ENCODE measurements at places on chromosomes 12 and 14.

DNA sequence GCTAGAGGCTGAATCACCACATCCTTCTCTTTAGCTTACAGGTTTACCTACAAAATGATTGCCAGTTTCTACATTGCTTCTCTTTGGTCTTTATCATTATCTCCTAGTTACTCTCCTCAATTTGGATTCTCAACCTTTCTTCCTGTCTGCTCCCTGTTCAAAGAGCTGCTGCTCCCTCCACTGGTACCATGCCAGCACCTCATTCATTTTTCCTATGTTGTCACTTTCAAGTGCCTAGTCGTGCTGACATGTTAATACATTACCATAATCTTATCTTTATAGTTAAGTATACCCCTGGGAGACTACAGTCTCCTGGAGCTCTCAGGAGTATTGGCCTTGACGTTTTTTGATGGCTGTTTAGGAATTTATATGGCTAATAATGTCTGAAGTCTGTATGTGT is 14.2 kb downstream of the FRS2 start:
- no peak for DNase-seq

DNA sequence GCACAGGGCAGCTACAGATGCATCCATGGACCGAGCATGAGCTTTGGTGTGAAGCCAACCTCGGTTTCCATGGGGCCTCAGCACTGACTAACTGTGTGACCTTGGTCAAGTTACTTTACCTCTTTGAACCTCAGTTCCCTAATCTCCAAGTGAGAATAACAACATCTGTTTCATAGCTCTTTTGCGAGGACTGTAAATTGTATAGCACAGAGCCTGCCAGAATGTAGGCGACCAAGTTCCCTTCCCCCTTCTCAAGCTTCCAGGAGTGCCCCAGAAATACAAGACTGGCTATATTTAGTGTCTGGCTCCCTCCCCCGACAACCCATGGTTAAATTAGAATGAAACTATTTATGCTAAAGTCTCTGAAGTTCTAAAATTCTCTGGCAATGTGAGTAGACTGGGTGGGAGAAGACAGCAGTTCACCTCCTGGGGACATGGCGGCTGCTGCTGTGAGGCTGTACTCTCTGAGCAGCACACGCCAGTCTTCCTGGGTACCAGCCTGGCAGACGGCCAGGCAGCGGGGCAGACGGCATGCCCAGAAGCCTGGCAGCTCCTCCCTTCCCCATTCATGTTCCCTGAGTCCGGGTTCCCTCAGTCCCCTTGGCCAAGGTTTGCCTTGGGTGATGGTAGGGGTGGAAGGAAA is 22.0 kb upstream of the TMED10 start:
- DNase-seq = no peak

GRCh38 chr12:127981875-127982274 is 285.1 kb upstream of the TMEM132C start:
- DNase-seq = no peak

DNA sequence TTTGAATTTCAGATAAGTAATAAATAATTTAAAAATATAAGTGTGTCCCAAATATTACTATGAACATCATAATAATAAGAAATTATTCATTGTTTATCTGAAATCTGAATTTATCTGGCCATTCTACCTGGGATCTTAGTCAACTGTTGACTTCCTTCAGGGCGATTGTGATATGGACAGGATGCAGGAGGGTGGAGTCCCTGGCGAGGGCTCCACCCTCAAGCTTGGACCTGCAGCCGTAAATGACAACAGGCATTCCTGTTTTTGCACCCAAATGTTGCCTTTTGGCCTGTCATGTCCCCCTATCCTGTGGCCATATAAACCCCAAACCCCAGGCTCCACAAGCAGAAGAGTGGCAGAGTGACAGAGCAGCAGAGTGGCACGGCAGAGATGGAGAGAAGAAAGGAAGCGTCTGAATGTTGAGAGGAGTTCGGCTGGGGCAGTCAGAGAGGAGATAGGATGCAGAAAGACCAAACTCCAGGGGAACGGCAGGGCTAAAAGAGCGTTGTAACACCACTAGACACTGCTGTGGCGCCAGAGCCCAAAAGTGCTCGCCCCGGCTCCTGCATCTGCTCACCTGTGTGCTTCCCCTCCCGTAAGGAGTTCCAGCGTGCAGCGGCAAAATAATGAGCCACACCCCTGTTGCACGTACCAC is 39.4 kb upstream of the FUT8 start:
- no peak for DNase-seq

GRCh38 chr14:74077401-74077800 is 6.9 kb downstream of the ALDH6A1 start:
- DNase-seq = no peak

DNA sequence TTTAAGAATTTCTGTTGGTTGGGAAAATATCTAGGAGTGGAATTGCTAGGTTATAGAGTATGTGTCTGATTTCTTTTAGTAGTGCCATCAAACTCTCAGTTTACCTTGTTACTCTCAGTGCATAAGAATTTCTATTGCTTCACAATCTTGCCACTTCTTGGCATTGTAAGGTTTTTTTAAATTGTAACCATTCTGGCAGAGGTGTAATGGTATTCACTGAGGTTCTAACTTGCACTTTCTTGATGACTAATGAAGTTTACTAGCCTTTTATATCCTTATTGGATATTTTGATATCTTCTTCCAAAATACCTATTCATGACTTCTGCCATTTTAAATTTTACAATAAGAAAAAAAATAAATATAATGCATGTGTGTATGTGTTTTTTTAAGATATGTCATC is 478.0 kb downstream of the NAV3 start:
- no peak for DNase-seq

DNA sequence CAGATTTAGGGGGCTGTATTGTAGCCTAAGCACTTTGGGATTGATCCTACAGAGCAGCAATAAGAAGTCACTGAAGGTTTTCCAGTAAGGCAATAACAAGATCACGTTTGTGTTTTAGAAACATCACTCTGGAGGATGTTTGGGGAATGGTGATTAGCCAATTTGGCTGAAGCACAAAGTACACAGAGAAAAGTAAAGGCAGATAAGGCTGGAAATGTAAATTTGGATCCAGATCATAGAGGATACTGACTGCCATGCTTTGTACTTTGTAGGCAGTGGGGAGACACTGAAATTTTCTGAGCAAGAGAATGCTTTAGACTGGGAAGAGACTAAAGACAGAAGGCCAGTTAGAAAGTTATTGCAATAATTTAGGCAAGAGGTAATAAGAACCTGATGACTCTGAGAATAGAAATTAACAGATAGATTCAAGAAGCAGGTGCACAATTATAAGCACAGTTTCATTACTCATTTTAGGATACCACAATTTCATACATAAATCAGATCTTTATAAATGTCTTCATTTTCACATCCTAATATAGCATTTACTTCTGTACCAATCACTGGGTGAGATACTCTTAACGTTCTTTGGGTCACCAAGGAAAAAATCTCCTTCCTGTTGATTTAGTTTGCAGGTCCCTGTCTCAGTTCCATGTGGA is 314.5 kb upstream of the GARIN6 start:
- DNase-seq = no peak

DNA sequence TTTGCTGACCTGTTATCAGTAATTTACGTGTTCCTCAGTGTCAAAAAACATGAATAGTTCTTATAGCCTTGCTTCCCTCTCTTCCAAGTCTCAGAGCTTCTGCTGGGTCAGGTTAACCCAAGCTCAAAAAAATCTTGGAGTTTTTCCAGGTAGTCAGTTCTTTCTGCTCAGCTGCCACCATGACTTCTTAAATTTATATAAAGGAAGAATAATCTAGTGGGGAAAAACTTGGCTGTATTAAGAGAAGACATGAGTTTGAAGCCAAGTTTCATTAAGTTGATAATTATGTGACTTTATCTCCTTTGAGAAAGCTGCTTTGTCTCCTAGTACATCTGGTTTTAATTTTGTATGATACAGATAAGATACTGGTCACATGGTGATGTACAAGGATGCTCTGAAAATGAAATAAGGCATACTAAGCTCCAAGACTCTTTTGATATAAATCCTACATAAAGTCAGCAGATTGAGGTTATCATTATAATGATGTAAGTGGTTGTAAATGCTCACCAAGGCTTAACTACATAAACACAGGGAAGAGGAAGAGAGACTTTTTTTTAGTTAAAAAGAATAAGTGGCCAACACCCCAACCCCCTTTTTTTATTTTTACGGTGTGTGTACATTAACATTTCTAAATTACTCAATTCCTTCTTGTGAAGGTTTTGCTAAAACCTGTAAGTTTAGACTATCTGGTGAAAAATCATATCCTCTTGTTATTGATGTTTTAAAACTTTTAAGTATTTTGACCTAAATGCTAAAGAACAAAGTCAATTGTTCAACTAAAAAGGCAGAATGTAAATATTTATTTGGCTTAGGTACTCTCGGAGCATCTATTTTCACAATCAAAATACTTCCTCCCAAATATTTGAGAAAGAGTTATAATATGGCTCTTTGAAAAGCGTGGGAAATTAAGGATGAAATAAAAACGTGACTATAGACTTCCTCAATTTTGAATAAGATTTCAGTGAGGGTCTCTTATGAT is 84.1 kb upstream of the SLC38A2 start:
- DNase-seq = no peak

DNA sequence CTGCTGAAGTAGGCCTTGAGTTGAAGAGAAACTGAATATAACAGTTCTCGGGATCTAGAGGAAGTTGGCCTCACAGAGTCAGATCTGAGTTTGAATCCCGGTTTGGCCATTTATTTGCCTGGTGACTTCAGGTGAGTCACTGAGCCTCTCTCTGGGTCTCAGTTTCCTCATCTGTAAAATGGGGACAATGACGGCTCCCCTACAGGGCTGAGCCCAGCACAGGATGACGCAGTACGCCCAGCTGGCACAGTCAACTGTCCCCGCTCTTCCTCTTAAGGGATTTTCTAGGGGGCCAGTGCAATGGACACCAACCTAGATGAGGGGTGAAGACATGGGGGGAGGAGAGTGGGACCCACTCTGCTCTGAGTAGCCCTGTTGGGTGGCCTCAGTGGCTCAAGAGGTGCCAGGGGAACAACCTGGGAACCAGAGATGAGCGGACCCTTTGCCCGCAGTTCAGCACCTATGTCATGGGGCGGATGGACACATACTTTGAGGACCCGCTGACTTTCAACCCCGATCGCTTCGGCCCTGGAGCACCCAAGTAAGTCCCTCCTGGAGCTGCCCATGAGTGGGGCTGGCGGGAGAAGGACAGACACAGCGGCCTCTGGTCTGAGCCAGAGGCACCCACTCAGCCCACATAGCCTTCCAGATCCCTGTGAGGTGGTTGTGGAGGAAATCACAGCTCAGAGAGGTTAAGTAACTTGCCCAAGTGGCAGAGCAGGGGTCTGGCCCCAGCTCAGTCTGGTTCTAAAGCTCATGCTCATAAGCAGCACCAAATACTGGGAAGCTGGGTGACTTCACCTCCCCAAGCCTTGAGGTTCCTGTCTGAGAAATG is 41.1 kb downstream of the CYP46A1 start:
- no peak for DNase-seq

DNA sequence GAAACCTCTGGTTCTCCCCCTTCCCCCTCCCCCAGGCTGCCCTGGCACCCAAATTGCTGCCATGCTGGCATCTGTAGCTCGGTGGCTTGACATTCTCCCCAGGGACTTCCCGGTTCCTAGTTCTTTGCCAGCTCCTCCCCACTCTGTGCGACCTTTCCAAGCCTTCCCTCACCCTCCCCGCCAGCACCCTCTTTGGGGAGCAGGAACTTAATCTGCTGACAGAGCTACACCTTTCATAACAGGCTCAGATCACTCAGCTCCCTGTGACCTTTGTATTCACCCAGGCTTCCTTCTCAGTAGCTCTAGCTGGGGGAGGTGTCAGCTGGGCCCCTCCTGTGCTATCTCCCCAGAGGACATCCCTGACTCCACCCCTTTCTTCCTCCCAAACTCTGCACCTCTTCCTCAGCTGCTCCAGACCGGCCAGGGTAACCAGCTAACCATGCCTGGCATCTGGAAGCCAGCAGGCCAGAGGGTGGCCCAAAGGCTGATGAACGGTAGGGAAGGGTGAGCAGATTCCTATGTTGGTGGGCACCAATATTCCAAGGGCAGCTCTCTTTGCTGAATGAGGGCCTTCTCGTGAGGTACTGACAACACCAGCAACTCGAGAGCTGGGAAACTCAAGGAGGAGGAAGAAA is 1.8 kb upstream of the COX14 start:
- DNase-seq = no peak

DNA sequence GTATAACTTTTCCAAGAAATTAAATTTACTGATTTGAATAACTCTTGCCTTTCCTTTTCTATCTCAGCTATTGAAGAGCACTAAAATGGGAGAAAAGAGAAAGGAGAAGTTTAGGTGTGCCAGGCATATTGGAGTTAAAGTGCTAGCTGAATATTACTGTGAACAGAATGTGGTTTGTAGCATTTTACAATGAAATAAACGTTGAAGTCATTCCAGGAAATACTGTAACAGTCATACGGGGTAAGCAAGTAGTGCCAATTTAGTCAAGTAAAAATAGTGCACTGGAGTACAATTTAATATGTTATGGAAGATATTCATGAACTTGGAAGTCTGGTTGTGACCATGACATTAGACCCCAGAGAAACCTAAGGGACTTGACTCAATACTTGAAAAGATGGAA is 62.1 kb downstream of the E2F7 start:
- DNase-seq = no peak

GRCh38 chr12:31645924-31646323 is 13.6 kb upstream of the ETFBKMT start:
- no peak for DNase-seq

- no peak for DNase-seq
Measured at GRCh38 chr12:93568091-93568490, 4.4 kb upstream of the SOCS2 start.

- no peak for DNase-seq
Measured at GRCh38 chr12:2722806-2723205, 72.0 kb upstream of the FKBP4 start.

DNA sequence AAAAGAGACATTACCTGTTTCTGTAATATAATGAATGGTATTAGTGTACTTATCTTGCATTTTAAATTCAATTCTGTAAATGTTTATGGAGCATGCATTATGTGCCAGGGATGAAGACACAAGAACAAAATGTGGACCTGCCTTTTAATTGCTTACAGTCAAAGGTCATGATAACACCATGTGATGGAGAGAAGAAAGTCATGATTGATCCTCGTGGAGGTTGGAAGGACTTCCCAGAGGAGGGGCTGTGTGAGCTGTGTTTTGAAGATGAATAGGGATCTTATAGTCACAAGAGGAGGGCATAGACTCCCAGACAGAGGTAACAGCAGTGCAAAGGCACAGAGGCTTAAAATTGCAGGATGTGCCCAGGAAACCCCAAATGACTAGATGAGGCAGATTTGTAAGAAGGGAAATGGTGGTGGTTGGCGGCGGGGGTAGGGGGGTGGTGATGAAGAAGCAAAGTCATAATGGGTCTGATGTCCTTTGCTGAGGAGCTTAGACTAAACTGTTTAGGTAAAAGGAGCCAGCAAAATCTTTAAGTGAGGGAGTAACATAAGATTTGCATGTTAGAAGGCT is 151.5 kb downstream of the PRKCH start:
- no peak for DNase-seq

- DNase-seq = no peak
Measured at GRCh38 chr14:35134329-35135123, 12.2 kb downstream of the PRORP start.

GRCh38 chr12:117686911-117687377 is 281.8 kb downstream of the KSR2 start:
- no peak for DNase-seq

- no peak for DNase-seq
Measured at GRCh38 chr14:98594156-98594555, 677.8 kb downstream of the BCL11B start.
